ENCODE measurements at places on chromosomes 11 and 22. TPM values are rescaled to one million over a fixed set of nuclear protein-coding genes. Genes with fewer than 3 reads are reported as not detected.
A peak's percentile ranks its signal among the peaks of the same experiment; 100 is the strongest.

TNRC6B gene
- total RNA-seq: 144 TPM

LGALS12 gene
- total RNA-seq: 0.94 TPM

GRCh38 chr11:119489087-119489486 lies 66.1 kb upstream of the THY1 start:
- DNase-seq: no peak

GRCh38 chr11:15969281-15969680 lies 387.1 kb downstream of the SOX6 start:
- DNase-seq: no peak

- peak; percentile 17 for DNase-seq
Measured at GRCh38 chr11:134032501-134033091, 36.3 kb upstream of the JAM3 start.

- no peak for DNase-seq
Measured at GRCh38 chr11:59960502-59961381, 3.1 kb upstream of the OOSP4A start.

- DNase-seq: no peak
Measured at GRCh38 chr11:66891851-66892660, 35.2 kb downstream of the LRFN4 start.

- DNase-seq: no peak
Measured at GRCh38 chr11:131913267-131913666, 542.9 kb downstream of the NTM start.

DNA sequence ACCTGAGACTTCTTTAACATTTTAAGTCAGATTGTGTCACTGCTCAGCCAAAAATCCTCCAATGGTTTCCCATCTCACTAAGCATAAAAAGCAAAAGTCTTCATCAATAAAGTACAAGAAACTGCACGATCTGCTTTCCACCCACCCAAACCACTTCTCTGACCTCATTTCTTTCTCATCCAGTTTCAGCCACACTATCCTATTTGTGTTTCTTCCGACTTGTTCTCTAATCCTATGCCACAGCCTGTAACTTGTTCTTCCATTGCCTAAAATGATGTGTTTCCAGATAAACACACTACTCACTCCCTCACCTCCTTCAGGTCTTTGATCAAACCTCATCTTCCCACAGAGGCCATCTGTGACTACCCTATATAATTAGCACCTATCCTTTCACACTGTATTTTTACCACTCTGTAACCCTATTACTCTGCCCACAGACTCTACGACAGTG lies 28.4 kb downstream of the ARHGAP32 start:
- no peak for DNase-seq

DNA sequence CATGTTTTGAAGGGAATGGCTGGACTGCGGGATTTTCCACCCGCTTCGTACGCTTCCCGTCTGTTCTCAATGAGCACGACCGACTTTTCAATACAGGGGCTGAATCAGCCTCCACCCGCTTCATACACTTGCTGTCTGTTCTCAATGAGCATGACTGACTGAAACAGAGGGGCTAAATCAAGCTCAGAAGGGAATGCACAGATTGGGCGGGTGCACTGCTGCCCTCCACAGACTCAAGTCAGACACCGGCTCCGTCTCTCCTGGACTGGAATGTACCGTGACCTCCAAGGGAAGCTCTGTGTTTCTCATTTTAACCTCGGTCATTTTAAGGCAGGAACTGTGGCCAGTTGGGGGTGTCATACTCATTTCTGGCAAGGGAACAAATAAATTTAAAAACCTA lies 48.5 kb downstream of the BRD1 start:
- no peak for DNase-seq

- DNase-seq: peak; percentile 58
Measured at GRCh38 chr22:50274311-50274710, 4.1 kb upstream of the MAPK11 start.

- no peak for DNase-seq
Measured at GRCh38 chr11:91081440-91082043, 858.7 kb upstream of the CHORDC1 start.

- peak; percentile 29 for DNase-seq
Measured at GRCh38 chr11:61961570-61962212, 5.7 kb downstream of the FTH1 start.

DNA sequence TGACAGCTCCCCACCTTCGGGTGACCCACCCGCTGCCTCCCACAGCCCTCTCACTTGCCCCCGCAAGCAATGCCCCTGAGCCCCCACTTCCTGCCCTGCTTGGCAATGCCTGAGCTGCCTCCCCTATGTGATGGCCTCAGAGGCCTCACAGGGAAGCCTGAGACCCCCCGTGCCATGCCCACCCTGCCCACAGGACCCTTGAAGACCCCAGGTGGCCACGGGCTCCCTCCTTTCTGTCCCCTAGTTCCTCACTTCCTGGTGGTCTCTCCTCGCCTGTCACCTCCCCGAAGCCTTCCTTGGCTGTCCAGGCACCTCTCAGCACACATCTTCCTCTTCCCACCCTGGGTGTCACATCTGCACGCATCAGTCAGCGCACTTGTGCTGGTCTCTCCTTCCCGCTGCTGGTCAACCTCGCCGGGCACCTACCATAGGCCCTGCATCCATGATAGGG lies 90.5 kb downstream of the BRD1 start:
- DNase-seq: no peak

DNA sequence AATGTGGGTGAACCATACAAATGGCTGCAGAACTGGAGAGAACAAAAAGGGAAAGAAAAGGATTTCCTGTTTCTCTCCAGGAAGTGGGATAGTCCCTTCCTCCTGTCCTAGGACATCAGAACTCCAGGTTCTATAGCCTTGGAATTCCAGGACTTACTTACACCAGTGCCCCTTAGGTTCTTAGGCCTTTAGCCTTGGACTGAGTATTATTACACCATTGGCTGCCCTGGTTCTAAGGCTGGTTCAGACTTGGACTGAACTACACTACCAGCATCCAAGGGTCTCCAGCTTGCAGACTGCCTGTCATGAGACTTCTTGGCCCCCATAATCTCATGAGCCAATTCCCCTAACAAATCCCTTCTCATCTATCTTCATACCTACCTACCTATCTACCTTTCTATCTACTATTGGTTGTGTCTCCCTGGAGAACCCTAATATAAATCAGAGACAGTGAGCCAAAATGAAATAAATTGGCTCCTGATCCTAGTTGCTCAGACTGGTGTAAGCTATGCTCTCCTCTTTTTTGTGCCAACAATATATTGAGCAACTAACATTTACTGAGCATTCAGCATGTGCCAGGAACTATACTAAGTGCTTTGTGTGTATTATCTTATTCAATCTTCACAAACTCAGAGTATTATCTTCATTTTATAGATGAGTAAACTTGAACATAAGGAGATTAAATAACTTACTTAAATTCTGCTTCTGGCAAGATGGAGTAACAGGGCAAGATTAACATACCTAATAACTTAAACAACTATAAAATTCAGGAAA lies 303.7 kb downstream of the TTC28 start:
- DNase-seq: no peak

DNA sequence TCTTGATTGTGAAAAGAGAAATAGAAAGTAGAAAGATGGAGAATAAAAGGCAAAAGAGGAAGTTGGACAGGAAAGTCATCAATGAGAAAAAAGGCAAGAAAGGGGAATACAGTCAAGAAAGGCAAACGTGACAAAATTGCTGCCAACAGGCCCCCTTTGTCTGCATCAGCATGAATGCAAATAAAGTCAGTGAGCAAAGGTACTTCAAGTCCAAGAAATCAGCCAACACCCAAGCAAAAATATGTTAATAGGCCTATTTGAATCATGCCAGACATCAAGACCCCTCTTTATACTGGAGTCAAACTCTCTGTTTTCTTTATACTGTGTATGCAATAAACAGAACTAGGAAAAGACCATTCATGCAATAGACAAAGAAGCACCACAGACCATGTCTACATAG lies 34.3 kb downstream of the GUCY1A2 start:
- no peak for DNase-seq

DNA sequence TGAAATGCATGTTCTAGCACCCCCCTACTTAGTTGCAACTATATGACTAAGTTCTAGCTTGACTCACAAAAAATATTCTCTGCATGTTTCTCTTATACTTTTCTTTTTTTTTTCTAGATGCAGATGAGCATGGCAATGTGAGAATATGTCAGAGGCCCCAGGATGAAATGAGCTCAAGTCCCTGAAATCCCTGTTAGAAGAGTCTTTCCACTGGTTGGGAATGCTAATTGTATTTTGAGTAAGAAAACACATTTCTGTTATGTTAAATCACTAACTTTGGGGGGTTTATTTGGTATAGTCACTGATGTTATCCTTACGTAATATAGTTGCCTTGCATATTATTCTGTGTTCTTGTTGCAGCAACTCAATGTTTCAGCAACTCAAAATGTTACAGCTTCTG lies 306.1 kb upstream of the CCDC179 start:
- no peak for DNase-seq

DNA sequence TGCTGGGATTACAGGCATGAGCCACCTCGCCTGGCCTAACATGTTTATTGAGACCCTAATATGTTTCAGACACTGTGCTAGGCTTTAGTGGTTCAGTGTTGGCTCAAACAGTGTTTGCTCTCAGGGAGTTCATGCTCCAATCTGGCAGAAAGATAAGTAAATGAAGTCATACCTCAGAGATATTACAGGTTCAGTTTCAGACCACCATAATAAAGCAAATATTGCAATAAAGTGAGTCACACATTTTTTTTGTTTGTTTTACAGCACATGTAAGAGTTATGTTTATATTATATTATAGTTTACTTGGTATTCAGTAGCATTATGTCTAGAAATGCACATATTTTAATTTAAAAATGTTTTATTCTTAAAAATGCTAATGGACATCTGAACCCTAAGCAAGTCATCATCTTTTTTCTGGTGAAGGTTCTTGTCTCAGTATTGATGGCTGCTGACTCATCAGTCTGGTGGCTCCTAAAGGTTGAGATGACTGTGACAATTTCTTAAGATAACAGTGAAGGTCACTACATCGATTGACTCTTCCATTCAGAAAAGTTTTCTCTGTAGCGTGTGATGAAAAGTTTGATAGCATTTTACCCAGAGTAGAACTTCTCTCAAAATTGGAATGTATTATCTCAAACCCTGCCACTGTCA lies 243.0 kb upstream of the ANO5 start:
- no peak for DNase-seq

- DNase-seq: no peak
Measured at GRCh38 chr22:45740236-45740635, 68.6 kb downstream of the ATXN10 start.

GRCh38 chr22:48299801-48300200 lies 1527.9 kb downstream of the BRD1 start:
- DNase-seq: no peak
